ENCODE measurements at places on chromosomes 5 and 9.

DNA sequence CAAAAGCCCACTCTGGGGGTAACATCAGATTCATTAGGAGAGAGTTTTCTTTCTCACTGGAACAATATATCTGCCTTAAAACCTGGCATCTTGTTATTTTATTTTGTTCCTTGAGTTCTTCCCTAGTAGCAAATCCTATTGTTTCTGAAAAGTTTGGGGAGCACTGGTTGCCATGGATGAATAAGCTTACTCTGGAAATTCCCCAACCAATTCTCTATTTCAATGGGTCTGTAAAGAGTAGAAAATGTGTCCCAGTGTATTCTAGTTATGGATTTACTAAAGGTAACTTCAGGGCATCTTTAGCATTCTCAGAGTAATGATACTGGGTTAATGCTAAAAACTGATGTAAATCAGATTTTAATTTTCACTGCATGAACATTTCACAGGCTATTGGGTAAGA lies 94.2 kb upstream of the S1PR3 start:
- DNase-seq = no peak

GRCh38 chr5:151264113-151264512 lies 11.1 kb downstream of the GM2A start:
- no peak for DNase-seq

GRCh38 chr5:122999947-123000563 lies 36.5 kb downstream of the PPIC start:
- DNase-seq = no peak

DNA sequence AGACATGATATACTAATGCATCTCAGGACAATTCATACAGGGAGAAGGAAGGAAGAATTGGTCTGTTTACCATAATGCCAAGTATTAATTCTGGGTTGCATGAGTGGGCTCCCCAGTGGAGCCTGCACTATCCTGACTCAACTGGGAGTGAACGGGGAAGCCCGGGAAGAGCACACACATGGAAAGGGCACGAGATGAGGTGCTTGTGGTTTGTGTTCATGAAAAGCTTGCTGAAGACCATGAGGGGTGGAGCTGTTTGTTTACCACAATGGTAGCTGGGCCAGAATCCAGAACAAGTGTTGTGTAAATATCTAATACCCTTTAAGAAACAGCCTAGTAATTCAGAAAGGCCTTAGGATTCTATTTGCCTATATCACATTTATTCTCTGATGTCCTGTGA lies 44.6 kb downstream of the POC5 start:
- DNase-seq = no peak

DNA sequence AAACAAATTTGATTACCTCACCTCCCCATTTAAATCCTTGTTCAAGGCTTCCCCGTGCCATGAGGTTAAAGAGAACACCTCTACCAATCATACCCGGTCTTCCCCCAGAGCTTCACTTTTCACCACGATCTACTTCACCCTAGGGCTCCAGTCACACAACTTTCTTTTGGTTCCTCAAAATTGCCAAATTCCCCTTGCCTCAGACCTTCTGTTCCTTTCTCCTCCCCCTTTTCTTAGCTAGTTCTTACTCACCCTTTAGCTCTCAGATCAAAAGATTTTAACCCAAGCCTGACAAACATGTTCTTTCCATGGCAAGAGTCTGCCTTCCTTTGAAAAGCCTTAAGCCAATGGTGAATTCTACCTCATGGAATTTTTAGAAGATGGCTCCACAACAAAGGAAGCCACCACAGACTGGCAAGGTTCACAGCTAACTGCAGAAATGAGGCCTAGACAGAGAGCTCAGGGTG lies 56.7 kb downstream of the MAPKAP1 start:
- DNase-seq = no peak

GRCh38 chr9:1311462-1312042 lies 261.4 kb downstream of the DMRT2 start:
- no peak for DNase-seq

- DNase-seq = no peak
These were observed 139.9 kb downstream of the RFX3 start for GRCh38 chr9:3385871-3386270.

DNA sequence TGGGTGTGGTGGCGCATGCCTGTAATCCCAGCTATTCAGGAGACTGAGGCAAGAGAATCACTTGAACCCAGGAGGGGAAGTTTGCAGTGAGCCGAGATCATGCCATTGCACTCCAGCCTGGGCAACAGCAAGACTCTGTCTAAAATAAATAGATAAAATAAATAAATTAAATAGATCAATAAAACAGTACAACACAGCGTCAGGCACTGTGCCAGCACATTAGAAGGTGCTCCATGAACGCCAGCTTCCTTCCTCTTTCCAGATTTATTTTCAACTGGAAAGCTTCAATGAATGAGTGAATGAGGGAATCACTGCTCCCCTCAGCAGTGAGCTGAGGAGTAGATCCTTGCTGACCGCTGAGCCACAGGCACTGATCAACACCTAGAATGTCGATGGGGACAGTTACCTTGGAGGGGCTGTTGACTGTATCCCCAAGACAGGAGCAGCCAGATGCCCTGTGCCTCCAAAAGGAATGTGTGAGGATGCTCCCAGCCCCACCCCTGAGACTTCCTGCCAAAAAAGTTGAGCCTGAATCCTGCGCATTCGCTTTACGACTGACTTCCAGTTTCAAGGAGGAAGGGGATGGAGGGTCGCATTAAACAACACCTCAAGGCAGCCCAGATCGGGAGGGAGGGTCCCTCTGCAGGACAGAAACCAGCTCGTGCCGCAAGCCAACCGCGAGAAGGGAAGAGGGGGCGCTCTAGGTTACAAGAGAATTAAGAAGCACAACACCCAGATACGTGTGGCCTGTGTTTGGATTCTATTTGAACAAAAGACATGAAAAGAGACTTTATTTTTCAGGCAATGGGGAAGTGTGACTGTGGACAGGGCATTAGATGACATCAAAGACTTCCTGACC lies 54.0 kb upstream of the CNOT6 start:
- DNase-seq = no peak
